ENCODE measurements at places on chromosomes 3 and 15.

DNA sequence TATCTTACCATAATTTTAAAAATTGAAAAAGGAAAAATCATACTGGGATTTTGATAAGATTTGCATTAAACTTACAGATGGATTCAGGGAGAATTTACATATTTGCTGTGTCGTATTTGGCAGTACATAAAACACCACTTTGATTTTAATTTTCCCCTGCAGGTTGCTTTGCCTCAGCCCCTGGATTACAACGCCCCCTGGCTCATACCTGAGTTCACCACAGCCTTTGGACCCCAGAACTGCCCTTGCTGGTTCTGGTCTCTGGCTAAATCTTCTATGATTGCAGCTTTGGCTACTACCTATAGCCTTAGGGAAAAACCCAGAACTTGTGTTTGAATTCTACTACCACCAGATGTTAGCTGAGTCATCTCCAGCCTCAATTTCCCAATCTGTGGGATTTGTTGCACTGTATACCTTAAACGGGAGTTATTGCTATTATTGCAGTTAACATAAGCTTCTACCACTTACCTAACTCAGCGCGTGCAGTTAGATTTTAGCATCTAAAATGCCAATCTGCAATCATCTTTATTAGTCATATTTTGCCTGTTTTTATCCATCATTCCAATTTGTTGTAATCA is 315.7 kb upstream of the GADL1 start:
- DNase-seq, result no peak

DNA sequence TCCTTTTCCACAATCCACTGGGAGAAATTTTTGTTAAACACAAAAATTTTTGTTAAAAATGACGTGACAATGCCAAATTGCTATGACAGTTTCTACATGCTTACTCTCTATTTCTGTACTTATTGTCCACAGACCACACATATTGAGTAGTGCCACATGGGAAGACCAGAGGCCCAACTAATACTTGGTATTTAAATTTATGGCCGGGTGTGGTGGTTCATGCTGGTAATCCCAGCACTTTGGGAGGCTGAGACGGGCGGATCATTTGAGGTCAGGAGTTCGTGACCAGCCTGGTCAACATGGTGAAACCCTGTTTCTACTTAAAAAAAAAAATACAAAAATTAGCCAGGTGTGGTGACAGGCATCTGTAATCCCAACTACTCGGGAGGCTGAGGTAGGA is 20.3 kb downstream of the ZBTB11 start:
- no peak for DNase-seq

DNA sequence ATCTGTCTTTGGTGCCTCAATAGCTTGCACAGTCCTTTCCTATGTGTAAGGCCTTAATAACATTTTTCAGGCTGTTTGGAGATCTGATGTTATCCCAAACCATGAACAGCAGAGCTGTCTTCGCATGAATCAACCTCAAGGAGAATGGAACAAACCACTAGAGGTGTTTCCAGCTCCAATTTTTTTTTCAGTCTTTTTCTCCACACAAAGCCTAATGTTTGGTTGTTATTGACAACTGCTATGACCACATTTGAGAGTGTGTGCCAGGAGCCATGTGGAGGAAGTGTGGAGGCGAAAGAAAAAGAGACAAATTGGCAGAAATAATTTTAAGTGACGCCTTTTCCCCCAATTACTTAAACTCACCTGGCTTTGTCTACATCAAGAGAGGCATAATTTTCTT is 38.7 kb downstream of the RTP4 start:
- DNase-seq, result no peak

- no peak for DNase-seq
Measured at GRCh38 chr15:92651877-92652575, 3.5 kb downstream of the FAM174B start.

- no peak for DNase-seq
Measured at GRCh38 chr3:29430558-29430971, 149.7 kb downstream of the RBMS3 start.

- DNase-seq, result peak; percentile 66
Measured at GRCh38 chr15:91116113-91117067, 16.3 kb downstream of the SV2B start.

DNA sequence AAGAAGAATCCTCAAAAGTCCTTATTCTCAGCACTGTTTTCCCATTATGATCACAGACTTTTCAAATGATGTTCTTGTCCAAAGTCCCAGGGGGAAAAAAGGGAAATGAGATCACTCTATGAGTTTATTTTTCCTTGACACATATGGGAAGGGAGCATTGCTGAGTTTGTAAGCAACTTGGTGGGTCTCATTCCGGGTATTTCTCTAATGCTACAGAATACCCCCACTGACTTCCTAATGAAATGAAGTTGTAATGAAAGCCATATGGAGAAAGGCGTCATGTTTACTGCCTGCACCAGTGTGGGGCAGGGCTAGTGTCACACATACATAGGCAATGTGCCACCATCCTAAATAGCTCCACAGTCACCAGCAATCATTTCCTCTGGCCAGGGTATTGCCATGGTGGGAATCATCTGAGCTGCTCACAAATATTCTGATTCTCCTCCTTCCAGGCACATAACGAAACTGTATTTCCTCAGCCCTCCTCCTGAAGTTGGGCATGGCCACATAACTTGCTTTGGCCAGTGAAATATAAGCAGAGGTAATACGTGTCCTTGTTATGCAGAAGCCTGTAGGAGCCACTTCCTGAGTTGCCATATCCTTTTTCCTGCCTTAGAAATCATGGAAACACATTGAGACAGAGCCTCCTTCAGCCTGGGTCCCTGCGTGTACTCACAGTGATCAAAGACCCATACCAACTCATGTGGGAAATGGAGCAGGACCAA is 41.0 kb upstream of the C15orf61 start:
- no peak for DNase-seq

DNA sequence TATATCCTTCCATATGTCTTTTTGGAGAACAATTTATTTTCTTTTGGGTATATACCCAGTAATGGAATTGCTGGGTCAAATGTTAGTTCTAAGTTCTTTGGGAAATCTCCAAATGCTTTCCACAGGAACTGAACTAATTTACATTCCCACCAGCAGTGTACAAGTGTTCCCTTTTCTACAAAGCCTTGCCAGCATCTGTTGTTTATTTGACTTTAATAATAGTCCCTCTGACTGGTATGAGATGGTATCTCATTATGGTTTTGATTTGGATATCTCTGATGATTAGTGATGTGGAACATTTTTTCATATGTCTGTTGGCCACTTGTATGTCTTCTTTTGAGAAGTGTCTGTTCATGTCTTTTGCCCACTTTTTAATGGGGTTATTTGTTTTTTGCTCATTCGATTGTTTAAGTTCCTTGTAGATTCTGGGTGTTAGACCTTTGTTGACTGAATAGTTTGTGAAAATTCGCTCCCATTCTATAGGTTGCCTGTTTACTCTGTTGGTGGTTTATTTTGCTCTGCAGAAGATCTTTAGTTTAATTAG is 48.4 kb downstream of the TMEM45A start:
- DNase-seq, result no peak

GRCh38 chr15:75451674-75452363 is at the start of gene SIN3A:
Gene SIN3A (minus strand): TSS chr15:75451690. CDS start chr15:75430375, 21,315 bp downstream.
- DNase-seq, result peak; percentile 85

DNA sequence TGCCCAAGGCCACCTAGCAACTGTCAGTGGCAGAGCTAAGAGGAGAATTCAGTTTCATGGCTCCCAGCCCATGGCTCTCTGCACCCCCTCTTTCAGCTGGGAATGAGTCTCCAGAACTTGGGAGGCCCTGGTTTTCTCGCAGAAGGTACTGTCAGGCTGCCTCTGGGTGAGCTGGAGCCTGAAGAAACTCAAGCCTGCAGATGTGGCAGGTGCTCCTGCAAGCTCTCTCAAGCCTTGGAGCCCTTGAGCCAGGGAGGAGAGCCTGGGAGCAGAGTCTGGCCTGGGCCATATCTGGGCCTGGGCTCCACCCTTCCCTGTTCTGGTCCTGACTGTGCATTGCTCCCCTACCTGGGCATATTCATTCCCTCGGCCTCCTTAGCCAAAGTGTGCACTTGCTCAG is 74.4 kb upstream of the TLE3 start:
- DNase-seq, result no peak

DNA sequence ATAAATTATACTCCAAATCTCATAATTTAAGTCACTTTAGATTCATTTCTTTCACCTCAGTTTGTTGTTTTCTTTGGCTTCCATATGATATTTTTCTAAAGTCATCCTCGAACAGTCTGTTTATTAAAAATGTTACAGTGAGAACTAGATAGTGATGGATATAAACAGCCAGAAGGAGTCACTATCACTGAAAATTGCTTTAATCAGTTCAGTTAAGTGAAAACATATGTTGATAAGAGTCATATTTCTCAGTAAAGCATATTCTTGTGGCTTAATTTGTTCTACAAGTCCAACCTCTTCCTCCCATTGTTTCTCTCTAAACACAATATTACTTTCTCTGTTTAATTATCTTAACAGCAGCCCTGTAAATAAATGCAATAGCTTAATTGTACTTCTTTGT is 427.5 kb upstream of the ALCAM start:
- no peak for DNase-seq

DNA sequence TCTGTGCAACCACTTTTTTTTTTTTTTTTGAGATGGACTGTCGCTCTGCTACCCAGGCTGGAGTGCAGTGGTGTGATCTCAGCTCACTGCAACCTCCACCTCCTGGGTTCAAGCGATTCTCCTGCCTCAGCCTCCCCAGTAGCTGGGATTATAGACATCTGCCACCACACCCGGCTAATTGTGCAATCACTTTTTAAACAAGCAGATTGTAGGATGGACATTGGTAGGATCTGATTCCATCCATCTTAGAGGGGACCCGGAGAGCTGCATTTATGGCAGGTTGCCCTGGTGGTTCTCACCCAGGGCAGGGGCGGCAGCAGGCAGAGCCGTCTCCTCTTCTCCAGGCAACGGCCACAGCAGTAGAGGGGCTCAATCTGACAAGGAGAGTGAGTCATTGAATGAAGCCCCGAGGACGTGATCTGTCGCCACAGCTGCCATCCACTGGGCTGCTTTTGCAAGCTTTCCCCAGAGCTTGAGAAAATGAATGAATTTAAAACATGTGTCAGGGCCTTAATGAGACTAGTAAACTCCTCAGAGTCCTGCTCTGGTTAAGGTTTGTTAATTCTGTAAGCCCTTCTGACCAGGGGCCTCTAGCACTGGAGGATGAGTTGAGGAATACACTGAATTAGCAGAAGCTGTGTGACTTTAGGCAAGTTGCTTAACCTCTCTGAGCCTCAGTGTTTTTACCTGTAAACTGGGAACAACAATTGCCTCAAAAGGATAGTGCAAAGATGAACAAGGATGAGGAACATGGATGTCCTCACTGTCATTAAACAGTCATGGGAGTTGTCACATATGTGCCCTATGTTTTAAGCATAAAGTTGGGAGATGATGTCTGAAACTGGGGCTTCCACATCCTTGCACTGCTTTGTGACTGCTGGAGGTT is 129.1 kb downstream of the ASB7 start:
- no peak for DNase-seq

GRCh38 chr15:71379893-71380292 is 264.6 kb downstream of the THSD4 start:
- DNase-seq, result no peak

DNA sequence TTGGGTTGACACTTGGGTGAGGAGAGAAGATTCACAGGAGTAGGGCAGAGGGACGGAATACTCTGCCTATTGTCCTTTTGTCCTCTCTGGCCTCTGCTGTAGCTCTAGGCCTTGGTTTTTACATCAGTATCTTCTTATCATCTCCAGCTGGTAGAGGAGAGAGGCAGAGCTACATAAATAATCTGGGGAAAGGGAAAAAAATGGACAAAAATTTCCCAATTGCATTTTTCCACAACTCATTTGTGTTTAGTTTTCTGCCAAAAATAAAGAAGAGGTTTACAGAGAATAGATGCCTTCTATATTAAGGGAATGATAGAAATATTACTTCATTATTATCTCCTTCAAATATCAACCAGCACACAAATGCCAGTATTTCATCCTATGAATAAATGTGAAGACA is 216.4 kb upstream of the P2RY1 start:
- no peak for DNase-seq

DNA sequence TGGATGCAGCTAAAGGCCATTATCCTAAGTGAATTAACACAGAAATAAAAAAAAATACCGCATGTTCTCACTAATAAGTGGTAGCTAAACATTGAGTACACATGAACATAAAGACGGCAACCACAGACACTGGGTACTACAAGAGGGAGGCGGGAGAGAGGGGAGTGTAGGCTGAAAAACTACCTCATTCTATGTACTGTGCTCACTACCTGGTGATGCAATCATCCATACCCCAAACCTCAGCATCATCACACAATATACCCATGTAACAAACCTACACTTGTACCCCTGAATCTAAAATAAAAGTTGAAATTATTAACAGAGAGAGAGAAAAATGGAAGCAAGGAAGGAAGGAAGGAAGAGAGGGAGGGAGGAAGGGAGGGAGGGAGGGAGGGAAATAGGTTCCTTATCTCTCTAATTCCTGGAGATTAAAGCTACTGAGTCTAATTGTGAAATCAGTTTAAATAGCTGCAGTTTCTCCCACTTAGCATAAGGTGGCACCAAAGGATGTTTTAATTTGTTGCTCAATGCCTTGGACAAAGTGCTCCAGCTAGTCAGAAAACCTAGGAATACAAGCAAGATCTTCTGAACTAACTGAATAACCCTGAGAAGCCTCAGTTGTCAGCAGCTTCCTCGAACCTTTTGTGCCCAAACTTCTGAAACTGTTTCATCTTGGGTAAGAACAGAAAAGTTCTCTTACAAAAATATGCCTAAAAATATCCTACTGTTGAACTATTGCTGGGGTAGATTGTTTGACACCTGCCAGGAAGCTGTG is 79.4 kb upstream of the ATP11B start:
- DNase-seq, result peak; percentile 33

DNA sequence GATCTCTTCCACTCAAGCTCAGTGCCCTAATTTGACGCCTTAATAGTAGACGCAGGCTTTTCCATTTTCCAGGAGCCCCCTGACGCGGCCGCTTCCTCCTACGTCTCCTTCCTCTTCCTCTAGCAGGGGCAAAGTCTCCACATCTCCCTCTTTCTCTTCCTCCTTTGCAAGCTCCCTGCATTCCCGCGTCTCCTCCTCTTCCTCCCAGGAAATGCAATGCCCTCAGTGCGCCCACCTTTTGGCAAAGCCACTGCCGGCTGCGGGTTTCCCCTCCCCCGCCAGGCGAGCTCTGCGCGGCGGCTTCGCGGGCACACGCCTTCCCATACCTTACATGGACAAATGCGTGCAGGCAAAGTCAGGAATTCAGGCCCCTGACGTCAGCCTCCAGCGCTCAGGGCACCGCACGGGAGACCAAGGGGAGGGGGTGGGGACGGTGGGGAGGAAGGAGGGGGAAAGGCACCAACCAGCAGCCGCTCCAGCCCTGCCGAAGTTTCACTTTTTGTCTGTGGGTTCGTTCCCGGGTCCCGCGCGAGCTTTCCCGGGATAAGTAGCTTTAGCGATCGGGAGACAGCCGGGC is 432 bp upstream of the LPP start:
- peak; percentile 28 for DNase-seq

DNA sequence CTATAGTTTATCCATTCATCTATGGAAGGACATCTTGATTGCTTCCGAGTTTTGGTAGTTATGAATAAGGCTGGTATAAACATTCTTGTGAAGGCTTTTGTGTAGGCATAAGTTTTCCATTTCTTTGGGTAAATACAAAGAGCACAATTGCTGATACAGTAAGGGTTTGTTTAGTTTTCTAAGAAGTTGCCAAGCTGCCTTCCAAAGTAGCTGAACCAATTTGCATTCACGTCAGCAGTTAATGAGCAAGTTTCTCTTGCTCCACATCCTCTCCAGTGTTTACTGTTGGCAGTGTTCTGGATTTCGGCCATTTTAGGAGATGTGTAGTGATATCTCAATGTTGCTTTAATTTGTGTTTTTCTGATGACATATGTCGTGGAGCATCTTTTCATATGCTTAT is 34.2 kb downstream of the GABRA5 start:
- no peak for DNase-seq
